ENCODE measurements at places on chromosomes 11 and 22. TPM values are rescaled to one million over a fixed set of nuclear protein-coding genes. Genes with fewer than 3 reads are reported as not detected.

DNA sequence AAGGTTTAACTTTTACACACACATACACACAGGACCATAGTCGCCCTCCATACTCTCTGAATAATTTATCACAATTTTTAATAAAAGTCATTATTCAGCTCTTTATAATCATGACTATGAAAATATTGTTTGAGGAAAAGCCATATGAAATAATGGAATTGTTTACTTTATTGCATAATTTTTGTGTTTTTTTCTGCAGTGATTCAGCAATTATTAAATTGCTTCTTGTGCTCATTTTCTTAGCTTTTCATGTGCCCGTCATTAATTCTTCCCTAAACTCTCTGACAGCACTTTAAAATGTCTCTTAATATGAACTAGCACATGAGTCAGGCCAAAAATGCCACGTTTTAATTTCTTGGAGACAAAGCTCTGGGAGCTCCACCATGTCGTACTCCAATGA lies 77.5 kb upstream of the ALX4 start:
- no peak for DNase-seq

GRCh38 chr11:69419662-69420395 lies 61.6 kb upstream of the LINC01488 start:
- no peak for DNase-seq

GRCh38 chr11:35030716-35031213 lies 108.2 kb upstream of the CD44 start:
- peak; percentile 93 for DNase-seq

DNA sequence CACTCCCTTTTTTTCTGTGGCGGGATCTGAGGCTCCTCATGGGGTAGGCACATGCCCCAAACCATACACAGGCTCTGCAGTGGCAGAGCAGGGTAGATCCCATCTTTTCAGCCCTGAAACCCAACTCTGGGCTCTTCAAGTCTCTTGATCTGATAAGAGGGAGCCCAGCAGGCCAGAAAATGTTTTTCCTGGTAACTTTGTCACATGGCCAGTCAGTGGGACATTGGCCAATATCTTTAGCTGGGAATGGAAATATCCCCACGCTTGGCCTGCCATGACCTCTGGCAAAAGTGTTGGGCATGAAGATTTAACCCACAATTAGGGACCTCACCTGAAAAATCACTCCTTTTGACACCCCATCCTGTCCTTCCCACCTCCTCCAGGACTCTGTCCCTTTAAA lies 8.1 kb downstream of the INPP5J start:
- no peak for DNase-seq

DNA sequence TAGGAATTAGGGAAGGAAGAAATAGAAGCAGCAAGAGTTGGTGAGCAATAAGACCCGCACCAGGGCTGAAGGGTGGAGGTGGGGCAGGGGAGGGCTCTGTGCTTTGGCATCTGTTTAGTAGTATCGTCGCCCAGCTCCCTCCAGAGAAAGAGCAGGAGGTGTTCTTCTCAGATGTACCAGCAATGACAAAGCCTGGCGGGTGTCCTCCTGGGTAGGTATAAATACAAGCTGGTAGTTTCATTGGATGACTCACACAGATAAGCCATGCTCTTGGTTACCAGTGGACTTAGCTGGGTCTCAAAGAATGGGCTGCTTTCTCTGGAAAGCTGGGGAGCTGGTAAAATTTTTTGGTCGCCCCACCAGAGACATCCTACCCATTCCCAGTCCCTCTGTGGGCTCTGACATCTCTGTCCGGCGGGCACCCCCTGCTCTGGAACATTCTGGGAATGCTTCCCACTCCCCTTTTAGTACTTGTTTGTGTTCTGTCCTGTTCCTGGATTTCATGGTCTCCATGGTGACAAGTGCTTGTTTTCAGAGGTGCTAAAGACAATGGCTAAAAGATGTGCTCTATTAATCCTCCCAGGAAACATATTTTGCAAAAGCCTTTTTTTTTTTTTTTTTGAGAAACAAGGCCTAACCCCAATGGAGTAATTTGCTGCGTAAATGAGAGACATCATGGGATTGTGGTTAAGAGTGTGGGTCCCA lies 15.4 kb upstream of the TUBA8 start:
- DNase-seq, result no peak

DNA sequence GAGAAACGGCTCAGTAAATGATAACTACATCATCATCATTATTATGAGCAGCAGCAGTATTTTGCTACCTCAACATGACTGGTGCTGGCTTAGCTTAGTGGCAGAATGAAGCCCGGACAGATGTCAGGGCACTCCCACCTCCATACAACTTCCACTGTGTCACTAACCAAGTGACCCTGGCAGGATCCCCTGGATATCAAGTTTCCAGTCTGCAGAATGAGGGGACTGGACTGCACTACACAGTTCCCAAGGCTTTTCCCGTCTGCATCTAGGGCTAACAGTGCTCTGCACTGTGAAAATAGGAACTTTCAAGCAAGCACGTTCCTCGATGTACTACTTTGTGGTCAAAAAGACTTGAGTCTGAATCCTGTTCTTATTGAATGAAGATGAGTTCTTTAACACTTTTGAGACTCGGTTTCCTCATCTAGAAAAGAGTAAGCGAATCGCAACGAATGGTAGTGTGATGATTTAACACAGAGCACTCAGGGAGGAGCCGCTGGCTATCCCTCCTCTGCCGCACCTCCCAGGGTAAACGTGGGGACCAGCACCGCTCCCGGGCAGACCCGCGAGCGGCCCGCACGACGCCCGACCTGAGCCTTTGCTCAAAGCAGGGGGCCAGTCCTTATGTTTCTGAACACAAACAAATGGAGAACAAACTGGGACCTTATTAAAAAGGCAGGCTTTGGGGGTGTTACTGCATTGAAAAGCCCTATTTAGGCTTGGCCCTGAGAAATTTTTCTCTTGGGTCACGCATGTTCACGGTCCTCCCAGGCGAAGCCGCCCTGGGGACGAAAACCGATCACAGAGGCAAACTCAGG lies 910 bp downstream of the CLTCL1 start:
- no peak for DNase-seq

The DNAJC4 gene
- total RNA-seq, result 41.0 TPM

DNA sequence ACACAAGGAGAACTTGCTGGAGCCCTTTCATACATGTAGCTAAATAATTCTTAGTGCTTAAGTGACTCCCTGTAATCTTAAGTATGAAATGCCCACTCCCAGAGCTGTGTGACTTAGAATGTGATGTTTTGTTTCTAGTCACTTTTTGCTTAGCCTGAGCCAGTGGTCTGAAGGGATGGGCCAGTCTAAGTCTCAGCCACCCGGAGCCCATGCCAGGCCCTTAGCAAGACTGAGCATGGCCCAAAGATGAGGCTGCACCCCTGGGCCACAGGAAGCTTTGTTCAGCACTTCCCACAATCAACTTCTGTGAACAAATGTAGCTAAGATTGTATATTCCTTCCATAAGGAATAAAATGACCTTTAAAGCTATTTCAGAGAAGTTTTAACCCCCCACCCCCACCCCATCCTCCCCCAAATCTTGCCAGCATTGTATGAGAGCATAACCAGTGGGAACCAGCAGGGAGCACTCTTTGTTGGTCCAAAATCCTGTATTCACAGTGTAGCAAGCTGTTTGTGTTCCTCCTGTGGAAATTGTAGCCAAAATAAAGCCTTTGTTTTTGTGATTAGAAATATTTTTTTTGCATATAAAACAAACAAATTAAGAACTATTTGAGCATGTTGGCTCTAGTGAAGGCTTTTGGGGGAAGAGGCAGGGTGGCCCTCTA lies 73.8 kb upstream of the GAL start:
- no peak for DNase-seq

GRCh38 chr11:5527716-5528115 lies 11.2 kb upstream of the UBQLNL start:
- no peak for DNase-seq

The OR8B4 gene
- not detected for total RNA-seq

DNA sequence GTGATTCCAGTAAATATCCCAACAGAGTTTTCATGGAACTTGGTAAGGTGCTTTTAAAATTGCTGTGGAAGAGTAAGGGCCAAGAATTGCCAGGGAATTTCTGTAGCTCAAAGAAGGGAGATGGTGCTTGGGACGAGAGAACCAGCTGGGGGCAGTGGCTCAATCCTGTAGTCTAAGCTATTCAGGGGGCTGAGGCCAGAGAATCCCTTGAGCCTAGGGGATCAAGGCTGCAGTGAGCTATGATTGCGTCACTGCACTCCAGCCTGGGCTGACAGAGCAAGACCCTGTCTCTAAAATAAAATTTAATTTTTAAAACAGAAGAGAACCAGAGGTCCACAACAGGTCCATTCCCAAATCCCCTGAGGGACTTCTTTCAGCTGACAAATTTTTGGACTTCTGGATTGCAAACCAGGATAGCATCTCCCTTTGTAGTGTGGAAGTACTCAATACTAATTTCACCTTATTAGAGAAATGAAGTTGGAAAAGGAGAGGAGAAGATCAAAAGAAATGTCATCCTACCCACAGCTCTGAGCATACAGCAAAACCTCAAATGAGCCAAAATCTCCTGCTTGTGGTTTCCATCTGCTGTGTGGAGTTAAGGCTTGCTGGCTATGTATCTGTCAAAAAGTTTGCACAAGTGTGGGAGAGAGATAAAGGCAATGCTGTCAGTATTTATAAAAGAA lies 59.2 kb upstream of the CLPB start:
- no peak for DNase-seq

DNA sequence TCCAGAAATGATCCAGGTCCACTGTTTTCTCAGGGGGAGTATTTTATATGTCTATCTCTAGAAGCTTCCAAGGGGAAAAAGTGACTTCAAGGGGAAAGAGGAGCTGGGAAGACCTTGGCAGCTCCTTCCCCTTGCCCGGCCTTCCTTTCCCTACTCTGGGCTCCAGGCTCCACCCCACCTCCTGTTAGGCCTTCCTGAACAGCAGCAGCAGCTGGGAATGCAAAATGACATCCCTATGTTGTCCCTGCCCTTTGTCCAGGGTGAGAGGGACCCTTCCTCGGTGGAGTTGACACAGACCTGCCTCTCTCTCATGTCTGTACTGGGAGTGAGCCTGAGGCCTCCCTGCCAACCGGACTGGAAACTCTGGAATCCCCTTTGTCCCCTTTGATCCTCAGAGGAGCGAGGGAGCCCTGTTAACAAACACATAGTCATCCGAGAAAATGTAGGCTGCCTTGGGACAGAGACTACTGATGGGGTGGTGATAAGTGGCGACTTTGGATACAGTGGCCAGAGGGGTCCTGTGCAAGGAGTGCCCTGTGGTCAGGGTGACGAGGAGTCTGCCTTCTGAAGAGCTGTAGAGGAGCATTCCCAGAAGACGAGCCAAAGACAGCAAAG lies 9.0 kb upstream of the MALAT1 start:
- no peak for DNase-seq

DNA sequence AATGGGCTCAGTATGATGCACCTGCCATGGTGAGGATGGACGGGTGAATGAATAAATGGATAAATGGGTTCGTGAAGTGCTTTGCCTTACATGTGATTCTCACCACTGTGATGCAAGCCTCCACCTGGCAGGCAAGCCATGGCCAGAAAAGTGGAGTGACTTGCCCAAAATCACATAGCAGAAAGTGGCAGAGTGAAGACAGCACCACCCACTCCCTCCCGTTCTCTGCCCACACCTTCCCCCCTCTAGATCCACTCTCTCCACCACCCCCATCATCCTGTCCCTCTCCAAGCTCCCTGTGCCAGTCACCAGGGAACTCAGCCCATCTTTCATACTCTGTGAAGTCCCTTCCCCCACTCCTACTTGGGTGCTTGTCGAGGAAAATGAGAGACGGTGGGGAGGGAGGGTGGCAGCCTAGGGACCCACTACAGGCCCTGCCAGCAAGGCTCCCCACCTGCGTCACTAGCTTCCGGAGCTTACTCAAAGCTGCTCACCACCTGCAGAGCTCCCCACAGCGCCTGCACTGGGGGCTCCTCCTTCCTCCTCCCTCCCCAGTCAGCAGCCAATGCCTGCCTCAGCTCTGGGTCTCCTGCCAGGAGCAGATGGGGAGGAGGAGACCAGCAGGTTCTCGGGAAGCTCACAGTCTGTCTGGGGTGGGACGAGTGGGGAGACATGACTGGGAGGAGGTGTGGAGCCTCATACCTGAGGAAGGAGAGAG lies 82.3 kb downstream of the PDE2A start:
- DNase-seq, result no peak

DNA sequence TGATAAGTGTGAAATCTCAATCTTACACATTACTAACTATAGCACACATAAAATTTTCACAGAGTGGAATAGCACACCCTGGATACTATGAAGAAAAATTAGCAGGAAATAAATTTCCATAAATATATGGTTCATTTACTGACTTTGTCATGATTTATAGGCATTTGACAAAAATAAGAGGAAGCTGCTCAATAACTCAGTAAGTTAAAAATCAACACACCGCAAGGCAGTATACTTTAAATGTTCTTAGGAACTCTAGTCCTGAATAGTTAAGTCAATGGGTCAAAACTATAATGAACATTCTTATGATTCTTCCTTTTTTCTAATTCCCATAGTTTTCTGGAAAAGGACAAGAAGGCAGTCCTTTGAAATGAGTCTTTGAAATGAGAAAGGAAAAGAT lies 1557.8 kb upstream of the RAG2 start:
- no peak for DNase-seq

- no peak for DNase-seq
These were observed 8.1 kb upstream of the OR6X1 start for GRCh38 chr11:123762422-123762821.

- DNase-seq, result no peak
These were observed 37.0 kb downstream of the AP2A2 start for GRCh38 chr11:962688-963087.

DNA sequence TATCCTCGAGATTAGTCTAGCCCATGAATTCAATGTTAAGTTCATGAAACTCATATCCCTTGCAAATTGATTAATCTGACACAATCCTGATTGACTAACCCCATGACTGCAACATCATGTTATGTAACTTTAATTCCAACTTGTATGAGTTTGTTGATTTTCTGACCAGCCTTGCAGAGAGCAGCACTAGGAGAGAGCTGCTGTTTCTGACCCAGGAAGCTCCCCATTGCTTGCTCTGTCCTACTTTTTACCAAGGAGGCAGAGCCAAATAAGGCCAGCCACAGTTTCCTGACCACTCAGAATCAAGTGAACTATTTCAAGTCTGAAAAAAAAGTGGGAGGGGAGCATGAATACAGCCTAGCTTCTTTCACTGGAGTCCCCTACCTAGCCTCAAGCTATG lies 13.2 kb downstream of the MPZL3 start:
- no peak for DNase-seq

GRCh38 chr22:50082961-50083461 lies 2.2 kb downstream of the MLC1 start:
- no peak for DNase-seq

GRCh38 chr11:95434009-95434408 lies 203.0 kb upstream of the SESN3 start:
- DNase-seq, result no peak

GRCh38 chr22:17472932-17473331 lies 90.4 kb upstream of the SLC25A18 start:
- DNase-seq, result no peak
